Left renal pelvis (tissue), 4 donors: ENCODE measurements at places on chromosomes 12 and 14.

DNA sequence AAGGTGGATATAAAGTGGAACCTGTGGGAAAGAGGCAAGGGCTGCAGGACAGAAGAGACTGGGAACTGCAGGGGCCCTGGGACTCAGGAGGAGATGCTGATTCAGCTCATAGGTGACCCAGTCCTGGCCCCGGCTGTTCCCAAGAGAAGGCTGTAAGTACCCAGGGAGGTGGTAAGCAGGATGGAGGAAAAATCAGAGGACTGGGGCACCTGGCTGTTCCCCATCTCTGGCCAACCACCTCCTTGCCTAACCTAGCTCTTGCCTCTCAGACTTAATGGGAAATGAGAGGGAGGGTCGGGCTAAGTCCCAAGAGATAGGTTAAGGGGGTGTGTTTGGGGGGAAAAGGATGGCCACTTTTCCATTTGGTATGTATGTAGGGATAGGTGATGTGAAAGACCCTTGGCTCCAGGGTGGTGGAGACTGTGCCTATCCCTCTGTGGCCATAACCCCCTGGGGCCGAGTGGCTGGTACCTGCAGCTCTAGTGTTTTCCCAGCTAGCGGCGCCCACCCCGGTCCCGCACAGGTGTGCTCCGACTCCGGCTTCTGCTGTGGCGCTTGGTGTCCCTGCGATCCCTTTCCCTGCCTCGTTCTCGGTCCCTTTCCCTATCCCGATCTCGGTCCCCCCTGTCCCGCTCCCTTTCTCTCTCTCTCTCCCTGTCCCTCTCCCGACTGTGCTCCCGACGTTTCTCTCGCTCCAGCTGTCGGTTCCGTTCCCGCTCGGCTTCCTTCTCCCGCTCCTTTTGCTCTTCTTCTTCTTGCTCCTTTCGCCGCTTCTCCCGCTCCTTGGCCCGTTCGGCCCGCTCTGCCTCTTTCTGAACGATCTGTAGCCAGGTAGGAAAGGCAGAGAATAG, 1.6 kb upstream of the CDH24 start:
- DNase-seq, result no peak

- DNase-seq, result no peak
These were observed 530 bp downstream of the APAF1 start for GRCh38 chr12:98645572-98646067.

DNA sequence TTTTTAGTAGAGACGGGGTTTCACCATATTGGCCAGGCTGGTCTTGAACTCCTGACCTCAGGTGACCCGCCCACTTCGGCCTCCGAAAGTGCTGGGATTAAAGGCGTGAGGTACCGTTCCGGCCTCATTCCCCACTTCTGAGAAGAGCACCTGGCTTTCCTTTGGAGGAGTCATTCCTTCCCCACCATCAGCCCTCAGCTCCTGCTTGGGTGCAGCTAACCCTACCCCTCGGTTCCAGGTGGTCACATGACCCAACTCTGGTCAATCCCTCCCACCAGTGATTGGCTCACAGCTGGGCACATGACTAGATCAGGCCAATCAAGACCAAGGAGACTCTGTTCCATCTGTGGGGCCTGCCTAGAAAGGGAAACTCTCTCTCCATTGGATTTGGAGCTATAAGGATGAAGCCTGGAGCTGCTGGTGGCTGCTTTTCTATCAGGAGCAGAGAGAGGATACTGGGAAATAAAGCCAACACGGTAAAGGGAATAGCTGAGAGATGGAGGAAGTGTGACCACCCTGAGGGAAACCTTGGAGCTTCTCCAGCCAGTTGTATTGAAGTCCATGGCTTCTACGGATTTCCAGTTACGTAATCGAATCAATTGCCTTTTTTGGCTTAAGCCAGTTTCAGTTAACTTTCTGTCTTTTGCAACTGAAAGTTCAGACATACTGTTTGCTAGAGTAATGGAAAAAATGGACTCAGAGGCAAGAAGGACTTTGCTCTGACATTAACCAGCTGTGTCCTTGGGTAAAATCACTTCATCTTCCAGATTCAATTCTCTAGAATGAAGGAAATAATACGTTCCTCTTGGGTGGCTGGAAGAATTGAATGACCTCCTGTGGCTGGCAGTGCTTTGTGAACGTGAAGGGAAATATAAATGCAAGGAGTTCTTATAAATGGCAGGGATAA, 19.7 kb upstream of the IFT81 start:
- DNase-seq, result no peak

DNA sequence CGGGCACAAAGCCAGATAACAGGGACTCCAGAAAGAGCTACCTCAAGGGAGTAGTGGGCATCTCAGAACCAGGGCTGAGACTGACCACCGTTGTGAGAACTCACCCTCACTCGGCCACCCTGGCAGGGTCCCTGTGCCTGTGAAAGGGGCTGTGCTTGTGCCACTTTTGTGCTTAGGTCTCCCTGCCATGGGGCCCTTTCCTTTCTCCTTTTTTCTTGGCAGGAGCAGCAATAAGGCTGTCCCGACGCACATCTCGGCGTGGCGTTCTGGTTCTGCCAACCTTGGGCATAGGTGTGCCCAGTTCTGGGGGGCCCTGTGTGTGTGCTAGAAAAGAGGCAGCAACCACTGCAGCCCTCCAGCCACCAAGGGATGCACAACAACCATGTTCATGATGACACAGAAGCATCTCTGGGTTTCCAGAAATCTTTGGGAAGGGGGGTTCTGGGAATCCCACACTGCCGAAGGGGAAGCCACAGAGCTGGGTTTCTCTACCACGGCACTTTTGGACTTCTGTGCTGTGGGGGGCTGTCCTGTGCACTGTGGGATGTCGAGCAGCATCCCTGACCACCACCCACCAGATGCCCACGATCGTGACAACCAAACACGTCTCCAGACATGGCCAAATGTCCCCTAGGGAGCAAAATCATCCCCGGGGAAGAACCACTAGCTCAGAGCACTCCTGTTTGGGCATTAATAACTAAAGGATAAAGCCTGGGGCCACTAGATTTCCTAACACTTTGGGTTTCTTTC, 13.1 kb upstream of the TMEM119 start:
- no peak for DNase-seq

- DNase-seq, result no peak
These were observed 4.0 kb downstream of the RBM19 start for GRCh38 chr12:113961921-113962710.
